Activated effector memory CD4-positive, alpha-beta T cell treated with anti-CD3 and anti-CD28 coated beads, Interleukin-2, amount 50 U/mL, for 16 hours (primary cell): ENCODE measurements at places on chromosomes 5 and 9.

- DNase-seq: peak; percentile 98
Measured at GRCh38 chr5:178204182-178204934, at the start of gene HNRNPAB. Gene HNRNPAB (plus strand): TSS chr5:178204533. CDS start chr5:178204838, 305 bp downstream.

DNA sequence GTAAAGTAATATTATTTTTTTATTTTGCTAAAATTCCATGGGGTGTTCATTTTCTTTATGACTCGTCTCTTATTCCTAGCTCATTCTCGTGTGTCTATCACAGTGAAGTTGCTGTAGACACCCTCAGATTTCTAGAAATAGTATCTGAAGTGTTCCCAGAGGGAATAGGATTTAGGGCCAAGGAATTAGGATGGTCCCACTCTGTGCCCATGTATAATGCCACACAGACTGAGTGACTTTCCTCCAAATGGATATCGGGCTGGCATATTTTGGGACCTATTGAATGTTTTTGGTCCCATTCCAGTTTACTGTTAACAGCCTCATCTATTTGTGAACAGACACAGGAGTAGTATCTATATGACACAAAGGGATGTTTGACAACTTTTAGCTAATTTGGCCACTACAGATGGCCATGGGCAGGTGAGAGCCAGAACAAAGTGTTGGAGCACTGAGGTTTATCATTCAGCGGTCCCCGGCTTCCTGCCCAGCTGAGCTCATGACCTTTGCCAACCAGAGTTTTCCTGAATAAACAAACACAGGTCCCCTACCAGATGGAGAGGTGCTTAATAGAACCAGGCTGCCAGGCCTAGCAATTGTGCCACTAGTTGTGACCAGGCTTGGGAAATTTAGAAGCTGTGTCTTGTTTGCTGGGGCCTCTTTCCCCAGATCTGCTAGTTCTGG, 46.9 kb downstream of the MAP1B start:
- no peak for DNase-seq

DNA sequence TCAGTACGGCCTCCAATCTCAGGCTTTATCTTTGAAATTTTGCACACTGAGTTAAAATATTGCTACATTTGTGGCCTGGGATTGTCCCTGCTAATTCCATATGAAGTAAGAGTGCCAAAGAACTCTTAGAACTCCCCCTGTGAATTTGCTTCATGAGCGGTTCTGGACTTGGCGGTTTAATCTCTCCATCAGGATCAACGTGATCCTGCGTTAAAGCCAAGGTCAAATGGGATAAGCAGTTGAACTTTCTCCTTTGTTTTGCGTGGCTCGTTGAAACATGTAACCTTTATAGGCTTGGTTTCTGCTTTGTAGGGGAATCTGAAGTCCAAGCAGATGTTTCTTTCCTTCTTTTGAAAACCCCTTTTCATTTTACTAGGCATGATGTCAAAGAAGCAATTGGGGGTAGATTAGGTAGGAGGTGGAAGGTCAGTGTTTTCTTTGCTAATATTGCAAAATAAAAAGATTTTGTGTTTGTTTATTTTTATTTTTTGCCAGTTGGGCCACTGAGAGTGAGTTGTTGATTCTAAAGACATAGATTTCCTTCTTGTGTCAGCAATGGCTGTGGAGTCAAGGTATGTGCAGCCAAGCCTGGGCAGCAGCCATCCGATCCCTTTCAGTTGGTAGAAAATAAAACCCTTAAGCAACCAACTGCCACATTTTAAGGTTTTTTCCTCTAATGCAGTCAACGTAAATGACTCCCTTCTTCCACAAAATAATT, 390.8 kb downstream of the NNT start:
- no peak for DNase-seq

GRCh38 chr5:54388811-54389210, 66.7 kb upstream of the HSPB3 start:
- DNase-seq: no peak

DNA sequence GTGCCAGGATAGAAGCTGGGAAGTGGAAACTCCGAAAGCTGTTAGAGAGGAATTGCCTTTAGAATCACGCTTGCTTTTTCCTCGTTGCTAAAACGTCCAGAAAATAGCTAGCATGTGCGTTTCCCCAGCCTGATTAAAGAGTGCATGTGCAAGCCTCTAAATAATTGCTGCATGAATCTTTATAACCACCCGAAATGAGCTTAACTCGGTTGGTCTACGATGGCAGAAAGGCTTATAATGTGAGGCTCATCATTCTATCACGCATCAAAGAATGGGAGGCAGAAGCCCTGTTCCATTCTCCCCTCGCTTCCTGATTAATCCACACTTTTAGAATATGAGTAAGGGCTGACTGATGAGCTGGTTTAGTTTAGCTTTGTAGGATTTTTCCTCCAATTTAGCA, 394.6 kb upstream of the WWC1 start:
- DNase-seq: no peak

DNA sequence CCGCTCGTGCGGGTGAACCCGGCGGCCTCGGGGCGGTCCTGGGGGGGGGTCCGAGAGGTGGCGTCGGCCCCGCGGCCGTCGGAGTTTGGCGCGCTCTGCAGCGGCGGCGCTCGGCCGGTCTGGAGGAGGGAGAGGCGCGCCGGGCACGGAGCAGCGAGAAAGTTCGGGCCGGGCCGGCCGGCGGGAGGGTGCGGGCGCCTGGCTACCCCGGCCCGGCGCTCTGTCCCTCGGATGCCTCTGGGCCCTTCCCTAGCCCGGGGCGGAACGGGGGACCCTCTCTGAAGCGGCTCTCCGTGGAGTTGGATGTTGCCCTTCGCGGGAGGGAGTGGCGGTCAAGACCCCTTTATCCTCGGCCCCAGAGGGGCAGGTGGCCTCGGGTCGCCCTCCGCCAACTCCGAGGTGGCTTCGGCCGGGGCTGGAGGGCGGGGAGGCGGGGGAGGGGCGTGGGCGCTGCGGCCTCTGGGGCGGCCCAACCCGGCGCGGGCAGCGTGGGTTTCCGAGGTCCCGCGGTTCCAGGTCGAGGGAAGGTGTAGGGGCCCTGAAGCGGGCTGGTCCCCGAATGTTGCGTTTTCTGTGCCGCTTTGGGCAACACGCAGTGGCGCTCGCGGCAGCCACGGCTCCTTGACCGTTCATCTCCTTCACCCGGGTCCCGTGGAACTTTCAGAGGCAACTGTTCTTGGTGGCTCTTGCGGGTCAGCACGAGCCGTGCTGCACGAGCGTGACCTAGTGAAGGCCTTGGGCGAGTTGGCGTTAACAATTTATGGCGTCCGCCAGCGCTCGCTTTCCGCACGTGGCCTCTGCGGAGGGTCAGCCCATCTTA, 290.5 kb downstream of the DOCK8 start:
- peak; percentile 65 for DNase-seq

GRCh38 chr5:155290937-155291336, 277.4 kb downstream of the KIF4B start:
- no peak for DNase-seq

DNA sequence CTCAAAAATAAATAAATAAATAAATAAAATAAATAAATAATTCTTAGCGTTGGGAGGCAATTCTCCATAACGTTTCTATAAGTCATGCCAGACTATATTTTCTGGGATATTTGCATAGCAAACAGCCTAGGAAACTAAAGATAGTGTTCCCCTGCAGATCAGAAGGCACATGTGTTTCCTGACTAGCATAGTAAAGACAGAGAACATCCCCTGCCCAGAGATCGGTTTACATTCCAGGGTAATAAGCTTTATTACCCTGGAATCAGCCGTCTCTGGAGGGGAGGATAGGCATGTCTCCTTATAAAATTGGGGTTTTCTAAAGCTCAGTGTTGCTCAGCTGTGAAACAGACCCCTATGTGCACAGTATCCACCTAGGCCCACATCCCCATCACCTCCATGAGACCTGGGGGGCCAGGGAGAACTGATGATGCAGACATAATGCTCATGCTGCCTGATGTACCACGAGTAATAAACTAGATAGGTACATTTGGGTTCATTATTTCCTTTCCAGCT, 36.9 kb upstream of the IFNK start:
- no peak for DNase-seq
